ENCODE measurements at places on chromosomes 3 and 15. TPM values are rescaled to one million over a fixed set of nuclear protein-coding genes. Genes with fewer than 3 reads are reported as not detected.

GRCh38 chr15:59349680-59350420 is 22.8 kb downstream of the MYO1E start:
- no peak for DNase-seq
- H3K27ac ChIP-seq, result peak overlapping the region; percentile 70
- H3K4me1 ChIP-seq, result peaks cover 32% of the 10 kb centered on the region
- no peaks in the 10 kb centered on the region for H3K27me3 ChIP-seq

- DNase-seq, result no peak
- no peak overlapping the region for H3K27ac ChIP-seq
- H3K4me1 ChIP-seq, result peaks cover 4% of the 10 kb centered on the region
- no peaks in the 10 kb centered on the region for H3K36me3 ChIP-seq
- H3K27me3 ChIP-seq, result no peaks in the 10 kb centered on the region
Observed at GRCh38 chr15:91304786-91305185, 204.7 kb downstream of the SV2B start.

Gene FSIP1
- 1.4 TPM for total RNA-seq

GRCh38 chr3:79477242-79477641 is 290.6 kb downstream of the ROBO1 start:
- no peak overlapping the region for H3K27ac ChIP-seq
- no peaks in the 10 kb centered on the region for H3K27me3 ChIP-seq
- no peaks in the 10 kb centered on the region for H3K36me3 ChIP-seq

DNA sequence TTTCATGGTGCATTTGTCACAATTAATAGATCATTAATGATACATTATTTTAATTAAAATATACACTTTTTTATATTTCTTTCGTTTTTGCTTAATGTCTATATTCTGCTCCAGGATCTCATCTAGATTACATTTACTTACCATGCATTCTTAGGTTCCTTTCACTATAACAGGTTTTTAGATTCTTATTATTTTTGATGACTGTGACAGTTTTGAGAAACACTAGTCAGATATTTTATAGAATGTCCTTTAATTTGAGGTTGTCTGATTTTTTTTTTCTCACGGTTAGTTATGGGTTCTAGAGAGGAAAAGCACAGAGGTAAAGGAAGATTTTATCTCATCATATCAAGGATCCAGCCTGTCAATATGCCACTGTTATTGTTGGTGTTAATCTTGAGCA is 595.8 kb upstream of the BCHE start:
- H3K27me3 ChIP-seq, result no peaks in the 10 kb centered on the region
- no peaks in the 10 kb centered on the region for H3K36me3 ChIP-seq
- DNase-seq, result no peak
- no peak overlapping the region for H3K4me3 ChIP-seq
- no peaks in the 10 kb centered on the region for H3K4me1 ChIP-seq

- peaks cover 30% of the 10 kb centered on the region for H3K36me3 ChIP-seq
- H3K27ac ChIP-seq, result no peak overlapping the region
Observed at GRCh38 chr3:186251948-186252619, 110.0 kb downstream of the DGKG start.

Gene DUOXA1
- total RNA-seq, result 3.1 TPM

Gene CCR3
- total RNA-seq, result not detected

DNA sequence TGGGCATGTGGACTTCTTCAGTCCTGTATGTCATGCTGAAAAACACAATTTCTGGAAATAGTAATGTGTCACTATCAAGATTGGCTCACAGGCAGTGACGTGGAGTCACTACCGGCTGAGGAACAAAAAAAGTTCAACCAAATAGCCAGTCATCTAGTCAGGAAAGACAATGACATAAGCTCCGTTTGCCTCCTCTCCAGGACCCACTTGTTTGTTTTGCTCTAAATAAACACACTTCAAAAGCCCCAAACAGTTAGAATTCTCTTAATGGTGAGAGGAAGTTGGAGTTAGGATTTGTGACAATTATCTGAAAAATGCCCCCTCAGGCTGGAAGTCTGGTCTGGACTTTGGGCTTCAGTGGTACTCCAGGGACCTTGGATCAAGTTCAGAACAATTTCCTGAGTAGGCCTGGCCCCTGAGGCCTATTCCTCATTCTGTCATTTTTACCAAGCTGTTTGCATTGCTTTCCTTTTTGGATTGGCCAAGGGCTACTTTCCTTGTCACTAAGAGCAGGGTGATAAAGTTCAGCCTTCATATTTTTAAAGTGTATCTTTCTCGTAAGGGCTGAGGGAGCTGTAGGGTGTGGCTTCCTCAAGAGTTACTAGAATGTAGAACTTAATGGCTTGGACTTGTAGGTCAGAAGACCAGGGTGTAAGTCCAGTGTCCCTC is 98.9 kb downstream of the EOMES start:
- no peaks in the 10 kb centered on the region for H3K27me3 ChIP-seq
- H3K4me1 ChIP-seq, result peaks cover 6% of the 10 kb centered on the region
- H3K4me3 ChIP-seq, result no peak overlapping the region
- DNase-seq, result no peak

Gene NR2F2
- 33.2 TPM for total RNA-seq

DNA sequence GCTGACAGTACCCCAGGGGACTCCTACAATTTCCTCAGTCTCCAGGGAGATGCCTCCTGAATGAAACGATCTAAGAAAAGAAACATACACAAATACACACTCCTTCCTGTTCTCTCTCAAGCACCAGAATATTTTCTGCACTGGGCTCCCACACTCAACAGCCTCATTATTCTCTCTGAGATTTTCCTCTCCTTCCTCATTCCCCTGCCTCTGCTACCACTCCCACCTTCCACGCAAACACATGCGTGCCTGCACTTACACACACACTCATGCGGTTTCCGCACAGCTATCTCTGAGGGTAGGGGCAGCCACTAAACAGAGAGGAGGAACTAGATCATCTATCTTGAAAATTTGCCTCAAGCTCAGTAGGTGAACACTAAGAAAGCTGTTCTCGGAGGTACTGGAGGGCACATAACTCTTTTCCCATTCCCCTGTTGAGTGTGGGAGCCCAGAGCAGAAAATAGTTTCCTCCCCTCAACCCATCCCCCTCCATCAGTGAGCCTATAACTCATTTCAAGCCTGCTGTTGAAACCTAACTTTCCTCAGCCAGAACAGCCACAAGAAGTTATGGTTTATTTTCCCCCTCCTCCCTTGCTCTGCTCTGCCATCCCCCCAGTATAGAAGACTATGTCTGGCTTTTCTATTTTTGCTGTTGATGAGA is 30.5 kb upstream of the TIPARP start:
- H3K36me3 ChIP-seq, result no peaks in the 10 kb centered on the region
- H3K27me3 ChIP-seq, result no peaks in the 10 kb centered on the region
- no peak overlapping the region for H3K4me3 ChIP-seq
- peaks cover 12% of the 10 kb centered on the region for H3K4me1 ChIP-seq

Gene SMCO1
- total RNA-seq, result not detected

- no peak overlapping the region for H3K4me3 ChIP-seq
- H3K27me3 ChIP-seq, result no peaks in the 10 kb centered on the region
- H3K27ac ChIP-seq, result no peak overlapping the region
Observed at GRCh38 chr3:16311960-16312451, 47.0 kb downstream of the OXNAD1 start.

Gene TMC3
- 0.68 TPM for total RNA-seq

- no peak overlapping the region for H3K4me3 ChIP-seq
- DNase-seq, result no peak
- H3K27me3 ChIP-seq, result no peaks in the 10 kb centered on the region
- H3K27ac ChIP-seq, result no peak overlapping the region
- H3K36me3 ChIP-seq, result no peaks in the 10 kb centered on the region
Observed at GRCh38 chr3:195558602-195559001, 15.5 kb upstream of the PPP1R2 start.

All from sigmoid colon (tissue), 7 donors.